HT1080 (cell line): ENCODE measurements at places on chromosomes 4 and X.

- DNase-seq = no peak
Observed at GRCh38 chr4:30620711-30621110, 99.5 kb upstream of the PCDH7 start.

DNA sequence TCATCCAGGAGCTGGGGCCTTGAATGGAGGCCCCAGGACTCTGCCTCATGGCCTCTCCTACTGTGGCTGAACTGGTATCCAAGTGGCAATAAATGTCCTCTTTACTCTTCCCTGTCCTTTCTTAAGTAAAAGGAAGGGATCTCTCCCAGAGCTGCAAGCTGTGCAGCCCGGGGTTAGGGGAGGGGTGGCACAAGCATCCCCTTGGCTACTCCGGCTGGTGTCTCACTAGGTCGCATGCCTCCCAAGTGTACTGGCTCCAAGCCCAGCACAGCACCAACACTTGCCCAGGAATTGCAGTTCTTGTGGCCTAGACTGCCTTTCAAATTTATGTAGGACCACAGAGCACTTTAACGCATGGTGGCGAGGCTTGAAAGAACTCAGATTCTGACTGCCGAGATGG is 44.7 kb upstream of the MED14 start:
- DNase-seq = no peak

DNA sequence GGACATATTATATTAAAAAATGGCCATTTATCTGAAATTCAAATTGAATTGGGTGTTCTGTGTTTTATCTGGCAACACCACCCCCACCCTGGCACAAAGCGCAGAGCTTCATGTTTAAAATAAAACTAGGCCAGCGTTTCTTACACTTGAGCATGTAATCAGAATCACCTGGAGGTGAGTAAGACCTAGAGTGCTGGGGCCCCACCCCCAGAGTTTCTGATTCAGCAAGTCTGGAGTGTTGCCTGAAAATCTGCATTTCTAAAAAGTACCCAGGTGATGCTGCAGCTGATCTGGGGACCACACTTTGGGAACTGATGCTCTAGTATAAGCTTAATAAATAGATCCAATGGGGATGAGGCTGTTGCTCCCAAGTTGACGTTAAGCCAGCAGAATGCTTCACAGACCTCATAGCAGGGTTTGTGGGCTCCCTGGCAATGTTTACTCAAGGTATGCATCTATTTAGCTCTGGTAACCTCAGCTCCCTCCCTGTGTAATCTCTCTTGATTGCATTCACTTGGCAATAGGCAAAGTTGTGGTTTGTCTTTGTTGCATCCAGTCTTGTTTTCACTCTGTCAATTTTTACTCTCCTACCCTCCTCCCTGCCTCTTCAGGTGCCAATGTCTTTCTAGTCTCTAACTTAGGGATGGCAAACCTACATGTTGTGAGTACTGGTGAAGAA is 99.8 kb upstream of the TEX13D start:
- DNase-seq = no peak

DNA sequence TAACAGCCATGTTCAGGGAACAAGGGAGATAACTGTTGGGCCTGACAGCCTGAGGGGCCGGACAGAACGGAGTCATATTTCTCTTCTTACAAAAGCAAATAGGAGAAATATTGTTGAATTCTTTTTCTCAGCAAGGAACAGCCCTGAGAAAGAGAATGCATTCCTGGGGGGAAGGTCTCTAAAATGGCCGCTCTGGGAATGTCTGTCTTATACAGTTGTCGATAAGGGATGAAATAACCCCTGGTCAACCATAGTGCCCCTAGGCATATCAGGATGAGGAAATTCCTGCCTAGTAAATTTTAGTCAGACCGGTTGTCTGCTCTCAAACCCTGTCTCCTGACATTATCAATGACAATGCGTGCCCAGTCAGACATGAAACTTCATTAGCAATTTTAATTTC is 1925.5 kb downstream of the PCDH7 start:
- no peak for DNase-seq

DNA sequence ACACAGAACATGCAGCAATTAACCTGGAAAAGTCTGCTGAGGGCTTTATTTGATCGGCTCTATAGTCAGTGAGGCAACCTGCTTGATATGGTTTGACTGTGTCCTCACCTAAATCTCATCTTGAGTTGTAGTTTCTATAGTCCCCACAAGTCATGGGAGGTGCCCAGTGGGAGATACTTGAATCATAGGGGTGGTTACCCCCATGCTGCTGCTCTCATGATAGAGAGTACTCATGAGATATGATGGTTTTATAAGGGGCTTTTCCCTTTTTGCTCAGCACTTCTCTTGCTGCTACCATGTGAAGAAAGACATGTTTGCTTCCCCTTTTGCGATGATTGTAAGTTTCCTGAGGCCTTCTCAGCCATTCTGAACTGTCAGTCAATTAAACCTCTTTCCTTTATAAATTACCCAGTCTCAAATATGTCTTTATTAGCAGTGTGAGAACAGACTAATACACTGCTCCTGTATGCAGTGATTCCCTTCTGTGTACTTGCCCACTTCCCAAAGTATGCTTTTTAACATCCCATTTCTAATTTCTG is 78.2 kb downstream of the NPFFR2 start:
- DNase-seq = no peak

DNA sequence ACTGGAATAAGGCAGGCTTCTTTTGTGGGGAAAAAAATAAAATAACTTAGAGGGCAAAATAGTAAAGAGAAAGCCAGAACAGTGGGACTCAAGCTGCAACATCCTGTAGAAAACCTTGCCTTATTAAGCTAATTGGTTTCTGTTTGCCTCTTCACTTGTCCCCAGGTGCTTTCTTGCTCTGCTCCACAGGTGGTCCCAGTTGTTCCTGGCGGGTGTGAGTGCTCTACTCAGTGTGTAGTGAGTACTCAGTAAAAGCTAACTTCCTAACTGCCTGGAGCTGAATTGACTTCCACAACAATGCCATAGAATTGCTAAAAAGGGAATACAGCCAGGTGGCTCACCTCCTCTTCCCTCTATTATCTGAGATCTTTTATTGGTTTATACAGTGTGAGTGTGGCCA is 930.2 kb downstream of the C4orf33 start:
- DNase-seq = no peak

DNA sequence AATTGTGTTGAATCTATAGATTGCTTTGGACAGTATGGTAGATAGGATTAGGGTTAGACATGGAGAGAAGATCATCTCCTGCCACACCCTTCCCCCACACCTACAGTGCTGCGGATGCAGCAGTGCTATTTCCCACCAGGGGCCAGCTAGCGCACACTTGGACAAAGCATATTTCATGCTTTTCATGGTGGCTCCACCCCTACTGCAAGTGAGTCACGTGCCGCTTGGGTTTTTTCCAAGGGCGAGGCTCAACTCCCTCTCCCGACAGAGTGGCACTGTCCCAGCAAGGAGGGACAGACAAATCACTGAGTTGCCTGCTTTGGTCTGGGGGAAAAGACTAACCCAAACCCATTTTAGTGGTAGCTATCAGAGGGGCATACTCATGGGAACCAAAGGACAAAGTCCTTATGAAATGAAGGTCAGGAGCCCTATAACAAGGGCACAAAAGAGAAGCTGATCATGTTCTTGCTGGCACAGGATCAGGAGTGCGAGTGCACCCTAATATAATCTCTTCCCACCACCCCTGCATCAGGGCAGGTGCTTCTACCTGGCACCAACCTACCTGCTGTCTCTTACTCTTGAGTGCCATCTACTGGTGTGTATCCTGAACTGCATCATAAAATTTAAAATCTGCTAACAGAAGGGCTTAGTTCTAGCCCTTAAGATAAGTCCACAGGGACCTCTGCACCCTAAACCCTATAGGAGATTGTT is 55.1 kb upstream of the PGAM4 start:
- peak; percentile 70 for DNase-seq

GRCh38 chr4:112099701-112100297 is 45.5 kb upstream of the FAM241A start:
- DNase-seq = peak; percentile 62
